ENCODE measurements at places on chromosomes 3 and 15.

GRCh38 chr15:59686389-59686788 is 2.7 kb downstream of the BNIP2 start:
- no peak for DNase-seq

DNA sequence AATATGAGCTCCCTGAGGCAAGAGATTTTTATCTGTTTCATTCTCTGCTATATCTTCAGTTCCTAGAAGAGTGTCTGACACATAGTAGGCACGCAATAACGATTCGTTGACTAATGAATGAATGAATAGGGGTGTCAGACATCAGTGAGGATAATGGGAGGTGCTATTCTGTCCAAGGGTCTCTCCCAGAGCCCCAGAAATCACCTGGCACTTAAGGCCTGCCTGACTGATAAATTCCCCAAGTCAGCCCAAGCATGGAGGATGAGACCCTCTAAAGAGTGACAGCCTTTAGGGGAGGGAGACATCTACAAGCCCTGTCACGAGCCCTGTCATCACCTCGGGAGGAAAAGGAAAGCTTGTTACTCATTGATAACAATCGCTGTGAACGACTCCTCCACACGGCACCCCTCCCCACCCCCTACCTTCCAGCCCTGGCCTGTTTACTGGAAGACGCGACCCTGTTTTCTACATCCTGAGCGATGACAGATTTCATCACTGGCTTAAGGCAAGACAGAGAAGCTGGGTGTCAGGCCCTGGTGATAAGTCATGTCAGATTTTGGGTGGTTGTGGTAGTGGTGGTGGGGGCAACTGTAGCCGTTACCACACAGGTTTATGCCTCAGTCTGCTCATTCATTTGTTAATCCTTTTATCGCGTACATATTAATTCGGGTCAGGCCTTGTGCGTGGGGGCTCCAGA is 23.1 kb downstream of the BHLHE40 start:
- no peak for DNase-seq

DNA sequence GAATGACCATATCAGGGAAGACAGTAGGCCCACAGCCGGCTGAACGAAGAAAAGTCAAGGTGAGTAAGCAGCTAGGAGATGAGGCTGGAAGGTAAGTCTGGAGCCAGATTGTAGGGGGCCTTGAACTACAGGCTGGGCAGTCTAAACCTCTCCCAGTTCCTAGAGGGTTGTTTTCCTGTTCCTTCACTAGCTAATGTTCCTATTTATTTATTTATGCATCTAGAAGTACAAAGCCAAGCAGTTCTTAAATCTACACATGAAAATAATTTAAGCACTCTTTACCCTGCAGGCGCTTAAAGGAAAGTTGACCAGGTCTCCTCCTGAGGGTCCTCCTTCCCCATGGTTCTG is 3.7 kb downstream of the ACAA1 start:
- DNase-seq, result no peak

GRCh38 chr3:177425042-177425441 is 227.8 kb upstream of the TBL1XR1 start:
- DNase-seq, result no peak

GRCh38 chr3:32143849-32144757 is 37.7 kb downstream of the GPD1L start:
- peak; percentile 11 for DNase-seq

- DNase-seq, result no peak
These were observed 99.7 kb upstream of the DAZL start for GRCh38 chr3:16704941-16705340.

DNA sequence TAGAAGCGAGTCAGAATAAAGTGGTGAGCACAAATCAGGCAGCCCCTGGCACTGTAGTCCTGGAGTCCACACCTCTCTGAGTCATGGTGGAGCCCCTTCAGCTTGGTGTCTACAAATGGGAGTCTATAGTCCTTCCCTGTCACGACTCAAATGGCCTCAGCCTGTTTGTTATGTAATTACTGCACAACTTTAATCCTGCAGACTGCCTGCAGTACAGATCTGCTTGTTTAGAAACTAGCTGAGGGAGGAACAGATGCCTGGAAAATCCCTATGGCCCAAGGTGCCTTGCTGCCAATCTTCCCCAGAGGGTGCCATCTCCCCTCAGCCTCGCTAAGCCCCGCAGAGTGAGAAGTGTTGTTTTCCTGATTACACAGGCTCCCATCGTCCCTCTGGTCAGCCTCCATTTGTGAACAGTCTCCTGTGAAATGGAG is 3.9 kb upstream of the CXCR6 start:
- DNase-seq, result no peak

DNA sequence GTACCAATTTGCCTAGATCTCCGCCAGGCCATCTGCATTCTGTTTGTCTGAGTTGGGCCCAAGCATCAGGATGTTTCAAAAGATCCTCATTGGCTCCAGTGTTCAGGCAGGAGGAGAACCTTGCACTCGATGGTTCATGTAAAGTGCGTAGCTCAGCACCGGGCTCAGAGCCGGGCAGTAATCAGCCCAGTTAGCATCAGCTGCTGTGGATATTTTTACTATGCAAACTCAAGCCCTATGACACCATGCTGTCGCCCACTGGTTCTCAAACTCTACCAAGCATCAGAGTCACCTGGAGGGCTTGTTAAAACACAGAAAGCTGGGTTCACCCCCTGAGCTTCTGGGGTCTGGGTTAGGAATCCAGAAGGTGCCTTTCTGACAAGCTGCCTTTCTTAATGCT is 310.8 kb downstream of the SHQ1 start:
- no peak for DNase-seq

DNA sequence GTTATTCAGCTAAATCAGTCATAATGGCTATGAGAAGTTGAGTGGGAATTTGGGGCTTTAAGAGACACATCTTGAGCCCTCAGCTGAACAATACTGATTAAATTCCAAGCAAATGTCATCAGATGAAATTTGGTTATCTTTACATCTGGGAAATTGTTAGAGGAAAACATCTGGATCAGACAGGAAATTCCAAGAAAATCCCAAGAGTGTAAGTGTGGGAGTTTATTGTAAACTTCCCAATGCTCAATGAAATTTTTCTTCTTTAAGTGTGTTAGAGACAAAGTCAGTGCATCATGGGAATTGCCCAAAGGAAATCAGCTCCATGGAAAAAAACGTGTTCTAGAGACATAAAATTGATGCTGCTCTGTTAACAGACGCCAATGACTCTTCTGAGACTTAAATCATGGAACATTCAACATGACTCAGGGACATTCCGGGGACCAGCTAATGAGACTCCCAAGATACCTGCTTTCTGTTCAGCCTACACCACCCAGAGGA is 19.8 kb upstream of the DCLK3 start:
- no peak for DNase-seq

- DNase-seq, result no peak
These were observed 4.6 kb downstream of the SPSB4 start for GRCh38 chr3:141055536-141056445.

DNA sequence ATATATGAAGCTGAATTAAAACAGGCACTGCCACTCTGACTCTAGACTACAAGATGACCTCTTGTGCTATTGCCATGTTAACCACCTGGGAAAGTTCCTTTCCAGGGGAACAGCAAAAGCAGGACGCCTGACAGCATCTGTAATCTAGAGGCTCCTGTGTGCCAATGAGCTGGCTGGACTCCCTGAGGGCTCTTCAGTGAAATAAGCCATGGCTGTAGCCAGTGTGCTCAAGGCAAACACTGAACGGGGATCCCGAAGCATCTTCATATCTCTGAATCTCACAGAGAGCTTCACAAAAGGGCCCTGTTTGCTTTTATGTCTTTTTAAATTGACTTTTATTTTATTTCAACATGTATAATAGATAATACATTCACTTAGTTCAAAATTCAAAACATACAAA is 57.2 kb downstream of the BFSP2 start:
- no peak for DNase-seq

DNA sequence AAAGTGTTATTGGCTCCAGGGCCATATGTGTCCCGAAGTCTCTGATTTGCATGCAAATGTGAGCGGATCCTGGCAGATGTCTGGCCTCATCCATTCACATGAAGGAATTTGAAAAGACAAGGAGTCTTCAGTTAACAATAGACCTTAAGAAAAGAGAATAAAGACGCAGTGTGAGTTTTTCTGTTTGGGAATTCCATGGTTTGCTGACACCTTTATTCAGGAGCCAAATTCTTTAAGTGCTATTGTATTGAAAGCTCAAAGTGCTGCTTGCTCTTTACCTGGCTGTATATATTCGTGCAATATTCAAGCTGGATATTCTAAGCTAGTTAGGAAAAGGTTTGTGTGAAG is 2.2 kb downstream of the LRRN1 start:
- DNase-seq, result no peak

DNA sequence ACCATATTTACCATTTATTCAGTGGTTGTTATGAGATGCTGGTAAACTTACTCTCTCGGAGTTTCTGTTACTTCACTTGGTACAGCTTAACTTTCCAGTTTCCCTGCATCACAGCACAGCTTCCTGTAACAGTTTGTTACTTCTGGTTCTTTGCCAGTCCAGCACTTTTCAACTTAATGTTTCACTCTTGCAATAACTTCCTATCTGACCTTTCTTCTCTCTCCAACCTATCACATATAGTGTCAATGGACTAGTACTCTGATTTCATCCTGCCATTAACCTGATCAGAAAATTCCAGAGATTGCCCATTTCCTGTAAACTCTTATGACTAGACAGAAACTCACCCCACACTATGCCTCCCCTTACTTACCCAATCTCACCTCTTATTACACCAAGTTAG is 3.9 kb upstream of the ATP11B start:
- DNase-seq, result no peak

DNA sequence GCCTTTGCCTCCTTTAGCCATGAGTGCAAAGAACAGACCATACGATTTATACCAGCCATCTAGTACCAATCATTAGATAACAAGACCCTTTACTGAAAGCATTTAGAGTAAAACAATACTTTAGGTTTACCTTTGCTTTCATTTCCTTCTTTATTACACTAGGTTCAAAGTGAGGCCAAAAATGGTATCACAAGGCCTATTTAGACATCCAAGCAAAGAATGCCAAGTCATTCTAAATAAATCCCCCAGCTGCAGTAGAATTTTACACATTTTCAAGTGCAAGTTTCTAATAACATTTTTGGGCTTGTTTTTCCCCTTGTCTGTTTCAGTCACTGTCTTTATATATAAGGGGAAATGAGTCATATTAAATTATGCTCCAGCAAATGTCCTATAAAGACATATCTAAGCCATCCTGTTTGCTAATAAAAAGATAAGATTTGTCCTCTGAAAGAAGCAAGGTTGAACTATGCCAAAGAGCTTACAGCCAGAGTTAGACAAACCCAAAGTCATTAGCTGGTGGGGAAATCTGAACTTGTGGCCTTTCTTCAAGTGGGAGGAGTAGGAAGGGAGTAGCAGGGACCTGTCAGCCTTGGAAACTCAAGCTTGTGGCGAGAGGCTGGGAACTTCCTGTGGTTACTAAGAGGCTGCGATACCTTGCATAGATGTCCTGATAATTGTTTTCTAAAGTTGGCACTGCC is 232.7 kb downstream of the MECOM start:
- DNase-seq, result no peak

DNA sequence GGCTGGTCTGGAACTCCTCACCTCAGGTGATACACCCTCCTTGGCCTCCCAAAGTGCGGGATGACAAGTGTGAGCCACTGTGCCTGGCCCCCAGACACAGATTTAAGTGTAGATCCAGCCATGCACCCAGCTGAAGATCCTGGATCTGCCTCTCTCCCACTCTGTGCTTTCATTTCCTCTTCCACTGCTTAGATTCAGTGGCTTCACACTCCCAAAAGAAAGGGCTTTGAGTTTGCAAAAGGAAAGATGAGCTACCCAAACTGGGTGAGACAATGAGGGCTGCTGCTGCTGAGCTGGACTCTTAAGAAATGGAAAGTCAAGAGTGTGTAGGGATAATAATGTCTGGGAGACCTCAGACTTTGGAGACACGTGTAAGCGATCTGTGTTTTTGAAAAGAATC is 45.5 kb downstream of the ISG20 start:
- DNase-seq, result no peak

GRCh38 chr15:64912379-64913325 is 950 bp downstream of the ANKDD1A start:
- no peak for DNase-seq

GRCh38 chr3:120438665-120439370 is 12.0 kb downstream of the FSTL1 start:
- DNase-seq, result no peak

DNA sequence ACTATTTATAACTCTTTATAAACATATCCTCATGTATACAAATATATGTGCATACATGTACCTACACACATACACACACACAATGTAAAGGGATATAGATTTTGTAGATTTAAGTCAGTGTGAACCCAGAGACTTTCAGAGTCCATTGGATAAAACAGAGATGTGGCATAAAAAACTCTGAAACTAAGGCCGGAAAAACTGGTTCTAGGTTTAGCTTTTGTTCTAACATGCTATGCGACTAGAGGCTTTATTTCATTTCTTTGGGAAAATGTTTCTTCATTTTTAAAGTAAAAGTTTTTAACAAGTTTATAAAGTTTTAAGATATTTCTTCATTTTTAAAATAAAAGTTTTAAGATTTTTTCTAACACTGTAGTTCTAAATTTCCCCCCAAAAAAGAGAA is 36.7 kb downstream of the ZPLD1 start:
- no peak for DNase-seq

DNA sequence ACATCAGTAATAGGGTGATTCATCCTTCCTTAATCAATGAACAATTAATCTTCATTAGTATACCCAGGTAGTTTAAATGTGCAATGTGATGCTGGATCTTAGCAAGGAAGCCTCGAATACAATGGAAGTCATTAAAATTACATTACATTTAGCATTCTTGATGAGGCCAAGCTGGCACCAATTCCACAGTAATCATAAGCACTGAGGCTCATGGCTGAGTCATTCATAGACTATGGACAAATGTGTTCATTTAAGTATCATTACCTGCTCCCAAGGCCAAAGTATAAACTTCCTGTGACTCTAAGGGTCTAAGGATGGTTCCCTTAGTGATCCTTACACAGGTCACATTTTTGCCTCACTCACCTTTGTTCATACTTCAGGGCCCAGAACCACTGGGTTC is 266.4 kb upstream of the CDIN1 start:
- no peak for DNase-seq

DNA sequence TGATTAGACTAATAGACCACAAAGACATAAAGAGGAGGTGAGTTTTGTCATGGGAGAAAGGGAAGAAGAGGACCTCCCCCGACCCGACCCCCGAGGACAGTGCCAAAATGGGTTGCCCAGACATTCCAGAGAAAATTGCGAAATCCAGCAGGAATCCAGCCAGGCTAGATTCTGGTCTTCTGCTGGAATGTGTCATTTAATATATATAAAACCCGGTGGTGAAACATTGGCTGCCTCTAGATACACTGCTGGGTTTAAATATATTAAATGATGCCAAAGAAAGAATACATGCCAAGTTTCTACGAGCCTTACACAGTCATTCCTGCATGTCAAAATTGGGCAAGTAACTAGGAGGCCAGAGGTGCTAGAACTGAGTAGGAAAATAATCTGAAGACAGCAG is 45.3 kb upstream of the SPESP1 start:
- DNase-seq, result no peak

- DNase-seq, result no peak
These were observed 199.2 kb downstream of the GHSR start for GRCh38 chr3:172249039-172249438.

All from activated CD4-positive, alpha-beta T cell treated with anti-CD3 and anti-CD28 coated beads for 1 hour (primary cell).